Bone marrow (tissue), 2 donors: ENCODE measurements at places on chromosomes 7 and 10.

- DNase-seq = no peak
These were observed 210.8 kb downstream of the DIP2C start for GRCh38 chr10:478471-479245.

- no peak for DNase-seq
These were observed 61.6 kb upstream of the GPR26 start for GRCh38 chr10:123604506-123604905.

DNA sequence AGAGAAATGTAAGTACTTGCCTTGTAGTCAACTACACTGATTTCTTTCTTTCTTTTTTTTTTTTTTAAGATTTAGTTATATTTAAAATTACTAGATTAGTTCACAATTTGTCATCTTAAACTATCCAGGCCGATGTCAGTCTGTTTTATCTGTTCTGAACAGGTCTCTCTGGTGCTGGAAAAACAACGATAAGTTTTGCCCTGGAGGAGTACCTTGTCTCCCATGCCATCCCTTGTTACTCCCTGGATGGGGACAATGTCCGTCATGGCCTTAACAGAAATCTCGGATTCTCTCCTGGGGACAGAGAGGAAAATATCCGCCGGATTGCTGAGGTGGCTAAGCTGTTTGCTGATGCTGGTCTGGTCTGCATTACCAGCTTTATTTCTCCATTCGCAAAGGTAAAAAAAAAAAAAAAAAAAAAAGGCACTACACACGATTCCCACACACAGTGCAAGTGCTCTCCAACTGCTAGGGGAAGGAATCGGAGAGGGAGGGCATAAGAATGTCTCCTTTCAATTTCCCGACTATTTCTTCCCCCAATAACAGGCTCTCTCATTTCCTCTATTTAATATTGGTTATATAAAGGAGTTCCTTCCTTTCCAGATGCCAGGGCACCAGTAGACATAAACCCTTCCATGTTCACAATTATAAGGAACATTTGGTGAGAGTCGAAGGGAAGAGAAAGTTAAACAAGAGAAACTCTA is 53.4 kb downstream of the PAPSS2 start:
- DNase-seq = no peak

DNA sequence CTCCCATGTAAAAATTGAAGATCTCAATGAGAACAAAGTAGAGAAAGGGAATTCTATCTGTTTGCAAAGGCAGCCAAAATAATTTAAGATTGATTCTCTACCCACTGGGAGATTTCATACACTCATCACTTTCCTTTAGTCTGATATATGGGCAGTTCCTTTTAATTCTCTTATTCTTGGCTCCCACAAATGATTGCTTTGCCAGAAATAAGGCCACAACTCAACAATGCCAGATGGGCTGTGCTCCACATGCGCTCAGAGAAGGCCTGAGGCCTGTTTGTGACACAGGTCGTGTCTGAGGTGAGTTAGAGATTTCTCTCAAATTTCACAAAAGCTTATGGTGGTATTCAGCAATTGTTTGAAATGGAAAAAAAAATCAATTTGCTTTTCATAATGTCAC is 501.9 kb upstream of the SEMA3D start:
- no peak for DNase-seq

GRCh38 chr7:94433224-94433623 is 38.5 kb downstream of the COL1A2 start:
- DNase-seq = no peak

DNA sequence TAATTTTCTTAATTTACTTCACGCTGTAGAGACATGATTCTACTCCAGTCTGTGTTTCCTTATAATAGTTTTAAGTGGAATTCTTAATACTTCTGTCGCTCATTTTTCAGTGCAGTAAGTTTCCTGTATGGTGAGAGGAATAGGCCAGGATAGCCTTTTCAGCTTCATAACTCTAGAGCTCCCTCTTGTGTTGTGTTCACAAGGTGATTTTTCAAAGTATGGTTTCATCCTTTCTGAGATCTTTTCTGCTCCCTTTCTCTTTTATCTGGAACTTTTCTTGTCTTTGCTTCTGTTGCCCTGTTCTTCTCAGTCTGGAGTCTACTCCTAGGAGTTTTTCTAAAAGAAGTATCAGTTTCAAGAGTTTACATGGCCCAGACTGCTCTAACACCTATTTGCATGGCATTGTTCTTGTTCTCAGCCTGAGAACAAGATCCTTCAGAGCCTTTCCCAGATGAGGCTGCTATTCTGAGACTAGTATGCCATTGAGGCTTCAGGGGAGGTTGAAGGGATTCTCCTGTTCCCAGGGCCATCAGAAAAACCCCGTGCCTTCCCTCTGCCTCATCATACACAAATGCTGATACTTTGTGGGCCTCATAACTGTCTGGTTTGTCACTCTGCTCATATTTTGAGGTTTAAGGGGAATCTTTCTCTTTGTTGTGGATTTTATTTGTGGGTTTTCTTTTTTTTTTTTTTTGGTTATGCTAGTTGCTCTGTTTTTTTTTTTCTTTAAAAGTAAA is 21.8 kb downstream of the NET1 start:
- no peak for DNase-seq

GRCh38 chr10:19043431-19043830 is 5.2 kb upstream of the MALRD1 start:
- no peak for DNase-seq

- no peak for DNase-seq
These were observed 106.2 kb downstream of the ZFAND4 start for GRCh38 chr10:45566415-45566814.

GRCh38 chr10:113359655-113360054 is 193.2 kb upstream of the HABP2 start:
- no peak for DNase-seq

GRCh38 chr10:62000726-62001125 is 99.2 kb downstream of the ARID5B start:
- DNase-seq = no peak

DNA sequence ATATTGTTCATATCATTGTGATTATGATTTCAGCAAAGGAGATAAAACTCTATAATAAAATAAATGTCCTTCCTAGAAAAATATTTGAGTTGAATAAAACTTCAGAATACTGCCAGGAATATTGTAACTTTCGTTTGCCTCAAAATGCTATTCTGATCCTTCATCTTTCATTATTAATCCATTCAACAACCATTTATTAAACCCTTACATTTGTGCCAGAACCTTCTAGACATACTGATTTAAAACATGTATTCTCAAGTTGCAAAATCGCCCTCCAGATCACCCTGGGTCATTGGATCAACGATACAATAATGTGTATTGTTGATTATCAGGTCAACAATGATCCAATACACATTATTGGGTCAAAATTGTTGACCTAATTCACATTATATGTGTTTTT is 759.8 kb downstream of the CNTNAP2 start:
- no peak for DNase-seq
